ENCODE measurements at places on chromosomes 3 and 15.

DNA sequence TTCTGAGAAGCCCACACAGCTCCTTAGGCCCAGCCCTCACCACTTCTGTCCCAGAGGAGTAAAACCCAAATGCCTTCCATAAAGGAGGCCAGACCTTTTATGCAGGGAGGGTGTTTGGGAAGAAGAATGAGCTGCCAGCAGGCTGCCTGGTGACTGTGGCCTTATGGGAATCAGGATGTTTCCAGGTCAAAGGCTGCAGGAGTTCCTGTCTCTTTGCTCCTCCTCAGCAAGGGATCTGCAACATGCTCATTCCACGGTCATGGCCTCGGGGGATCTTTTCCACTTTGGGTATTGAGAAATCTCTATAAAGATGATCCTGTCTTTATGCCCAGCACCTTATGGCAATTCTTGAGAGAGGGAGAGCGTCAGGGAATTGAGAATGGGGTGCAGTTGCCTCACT, 25.2 kb upstream of the MAGEF1 start:
- no peak for DNase-seq

DNA sequence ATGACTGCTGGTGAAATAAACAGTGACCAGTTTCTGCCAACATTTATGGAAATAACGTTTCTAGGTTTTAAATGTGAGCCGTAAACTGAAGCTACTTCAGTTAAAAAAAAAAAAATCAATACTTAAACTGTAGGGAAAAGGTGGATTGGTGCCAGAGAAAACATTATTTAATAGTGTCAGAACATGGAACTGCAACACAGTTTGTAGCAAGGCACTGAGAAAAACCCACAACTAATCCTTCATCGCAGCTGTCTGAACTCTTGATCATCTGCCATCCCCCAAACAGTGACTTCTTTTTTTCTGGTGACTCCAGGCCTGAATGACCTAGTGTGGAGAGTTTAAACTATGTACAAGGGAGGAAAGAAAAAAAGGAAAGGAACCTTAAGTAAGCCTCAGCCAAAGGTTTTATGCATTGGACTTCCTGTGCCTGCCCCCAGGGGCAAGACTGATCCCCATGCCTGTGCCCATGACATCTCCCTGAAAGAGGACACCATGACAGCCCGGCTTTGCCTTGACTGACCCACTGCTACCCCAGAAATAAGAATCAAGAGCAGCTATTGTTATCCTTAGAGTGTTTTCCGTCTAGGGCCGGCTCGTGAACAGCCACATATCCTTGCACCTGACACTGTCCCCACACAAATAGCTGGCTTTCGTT, 33.1 kb downstream of the CRTAP start:
- no peak for DNase-seq

DNA sequence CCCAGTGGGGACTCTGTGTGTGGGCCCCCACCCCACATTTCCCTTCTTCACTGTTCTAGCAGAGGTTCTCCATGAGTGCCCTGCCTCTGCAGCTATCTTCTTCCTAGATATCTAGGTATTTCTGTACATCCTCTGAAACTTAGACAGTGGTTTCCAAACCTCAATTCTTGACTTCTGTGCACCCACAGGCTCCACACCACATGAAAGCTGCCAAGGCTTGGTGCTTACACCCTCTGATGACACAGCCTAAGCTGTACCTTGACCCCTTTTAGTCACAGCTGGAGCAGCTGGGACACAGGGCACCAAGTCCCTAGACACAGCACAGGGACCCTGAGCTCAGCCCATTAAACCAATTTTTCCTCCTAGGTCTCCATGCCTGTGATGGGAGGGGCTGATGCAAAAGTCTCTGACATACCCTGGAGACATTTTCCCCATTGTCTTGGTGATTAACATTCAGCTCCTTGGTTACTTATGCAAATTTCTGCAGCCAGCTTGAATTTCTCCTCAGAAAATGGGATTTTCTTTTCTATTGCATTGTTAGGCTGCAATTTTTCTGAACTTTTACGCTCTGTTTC, 304.5 kb downstream of the OTOL1 start:
- DNase-seq, result peak; percentile 17

- no peak for DNase-seq
Measured at GRCh38 chr3:76040946-76041345, 255.6 kb upstream of the ZNF717 start.

- no peak for DNase-seq
Measured at GRCh38 chr3:132661101-132661500, 972 bp downstream of the UBA5 start.

GRCh38 chr3:166697495-166697894, 682.6 kb downstream of the ZBBX start:
- DNase-seq, result no peak

DNA sequence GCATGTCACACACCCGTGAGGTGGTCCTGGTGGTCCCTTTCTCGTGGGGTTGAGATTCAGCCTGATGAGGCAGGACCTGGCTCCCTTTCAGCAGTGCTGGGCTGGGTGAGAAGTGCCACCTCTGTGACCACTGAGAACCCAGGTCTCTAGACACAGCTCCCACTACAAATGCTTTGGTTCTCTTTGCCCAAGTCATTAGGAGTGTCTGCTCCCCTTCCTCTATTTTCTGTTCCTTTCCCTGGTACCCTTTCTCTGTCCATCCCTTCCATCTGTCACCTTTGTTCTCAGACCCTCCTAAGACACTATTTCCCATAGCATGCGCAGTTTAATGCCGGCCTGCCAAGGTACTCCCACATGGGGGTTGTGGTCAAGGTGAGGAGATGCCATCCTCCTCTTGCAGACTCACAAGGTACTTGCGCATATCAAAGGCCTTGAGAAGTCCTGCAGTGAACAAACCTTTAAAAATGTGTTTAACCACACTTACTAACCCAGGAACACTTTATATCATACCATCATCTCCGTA, 297.7 kb downstream of the LRTM1 start:
- no peak for DNase-seq

DNA sequence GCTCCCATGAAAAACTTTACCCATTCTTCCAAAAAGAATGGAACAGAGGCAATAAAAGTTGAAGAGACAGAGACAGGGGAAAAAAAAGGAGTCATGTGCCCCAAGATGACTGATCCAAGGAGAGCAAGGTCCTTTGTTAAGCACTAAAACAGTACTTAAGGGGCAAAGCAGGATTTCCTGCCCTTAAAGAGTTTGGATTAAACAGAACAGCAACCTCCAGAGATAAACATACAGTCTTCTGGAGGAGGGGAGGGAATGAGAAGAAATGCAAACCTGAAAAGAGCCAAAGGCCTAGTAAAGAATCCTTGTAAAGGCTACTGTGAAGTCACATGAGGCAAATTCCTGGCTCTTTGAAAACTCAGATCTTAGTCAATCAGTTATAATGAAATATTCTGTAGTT, 38.2 kb downstream of the SHQ1 start:
- no peak for DNase-seq

- DNase-seq, result no peak
Measured at GRCh38 chr3:30342318-30343060, 263.9 kb upstream of the TGFBR2 start.

GRCh38 chr15:49720261-49720660, 99.4 kb downstream of the DTWD1 start:
- no peak for DNase-seq

GRCh38 chr3:71515636-71516365, 67.7 kb downstream of the FOXP1 start:
- DNase-seq, result no peak

DNA sequence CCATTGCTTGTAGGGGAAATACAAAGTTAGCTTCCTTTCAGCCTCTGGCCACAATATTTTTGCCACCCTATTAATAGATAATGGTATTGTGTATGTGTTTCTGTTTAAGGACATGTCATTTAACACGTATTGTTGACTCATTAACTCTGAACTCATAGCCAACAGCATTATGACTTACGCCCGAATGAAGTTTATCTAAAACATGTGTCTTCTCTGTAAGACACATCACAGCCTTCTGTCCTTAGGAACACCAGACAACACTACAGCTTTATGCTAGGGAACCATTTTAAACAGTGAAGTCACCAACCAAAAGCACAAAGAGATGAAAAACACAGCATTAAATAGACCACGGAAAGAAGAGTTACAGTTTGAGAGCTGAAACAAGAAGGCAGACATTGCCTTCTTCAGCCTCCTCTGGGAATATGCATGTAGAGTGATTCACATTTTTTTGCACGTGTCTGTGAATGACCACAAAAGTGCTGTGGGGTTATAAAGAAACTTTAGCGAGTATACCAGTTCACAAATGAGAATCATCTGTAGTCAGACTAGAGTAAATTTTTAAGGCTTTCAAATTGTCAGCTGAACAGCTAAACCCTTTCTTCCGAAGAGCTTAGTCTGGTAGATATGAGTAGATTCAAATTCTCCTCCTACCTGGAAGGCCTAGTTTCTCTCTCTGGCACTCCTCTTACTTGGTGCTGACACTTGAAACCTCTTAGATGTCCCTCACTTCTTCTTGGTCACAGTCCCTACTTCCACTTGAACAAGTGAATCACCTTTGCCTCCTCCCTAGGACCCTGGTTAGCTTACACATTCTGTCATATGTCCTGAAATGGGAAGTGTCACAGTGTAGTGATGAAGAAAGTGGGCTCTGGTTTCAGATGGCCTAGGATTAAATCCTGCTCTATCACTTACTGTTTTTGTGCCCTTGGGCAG, 32.2 kb downstream of the MCTP2 start:
- no peak for DNase-seq

- no peak for DNase-seq
Measured at GRCh38 chr3:72018343-72018984, 233.5 kb upstream of the PROK2 start.

- DNase-seq, result no peak
Measured at GRCh38 chr3:20645340-20645739, 459.3 kb upstream of the SGO1 start.

GRCh38 chr3:160929595-160929994, 173.6 kb downstream of the PPM1L start:
- no peak for DNase-seq
